ENCODE measurements at places on chromosomes 5 and 9. TPM values are rescaled to one million over a fixed set of nuclear protein-coding genes. Genes with fewer than 3 reads are reported as not detected.

The TMEM267 gene
- 7.0 TPM for total RNA-seq

The WDR38 gene
- not detected for total RNA-seq

The DOCK8 gene
- 6.1 TPM for total RNA-seq

The WNK2 gene
- 200 TPM for total RNA-seq

- DNase-seq: no peak
Measured at GRCh38 chr9:92875373-92875772, 2.5 kb downstream of the ZNF484 start.

DNA sequence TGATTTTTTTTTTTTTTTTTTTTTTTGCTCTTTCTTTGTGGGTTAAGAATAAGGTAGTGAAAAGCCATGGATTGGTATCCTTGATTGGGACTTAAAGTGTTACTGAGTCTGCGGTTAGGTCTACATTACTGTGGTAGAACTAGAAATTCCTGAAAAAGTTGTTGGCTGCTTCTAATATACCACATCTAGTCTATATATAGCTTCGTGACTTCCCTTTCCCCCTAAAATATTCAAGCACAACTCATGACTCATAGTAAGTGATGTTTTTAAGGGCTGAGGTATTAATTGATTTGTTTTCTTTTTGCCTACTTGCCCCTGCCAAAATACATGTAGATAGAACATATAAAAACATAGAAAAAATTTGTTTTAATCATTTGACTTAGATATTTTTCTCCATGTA lies 247.6 kb downstream of the TMEM232 start:
- no peak for DNase-seq

- DNase-seq: no peak
Measured at GRCh38 chr5:87368601-87369000, 44.1 kb downstream of the CCNH start.
